CD4-positive, alpha-beta T cell treated with Interleukin-17A for 1 hour (primary cell): ENCODE measurements at places on chromosomes 12 and 14.

GRCh38 chr12:105993766-105994555 is 144.8 kb downstream of the NUAK1 start:
- no peak for DNase-seq

- no peak for DNase-seq
These were observed 337.8 kb upstream of the DIO2 start for GRCh38 chr14:80549141-80549540.

DNA sequence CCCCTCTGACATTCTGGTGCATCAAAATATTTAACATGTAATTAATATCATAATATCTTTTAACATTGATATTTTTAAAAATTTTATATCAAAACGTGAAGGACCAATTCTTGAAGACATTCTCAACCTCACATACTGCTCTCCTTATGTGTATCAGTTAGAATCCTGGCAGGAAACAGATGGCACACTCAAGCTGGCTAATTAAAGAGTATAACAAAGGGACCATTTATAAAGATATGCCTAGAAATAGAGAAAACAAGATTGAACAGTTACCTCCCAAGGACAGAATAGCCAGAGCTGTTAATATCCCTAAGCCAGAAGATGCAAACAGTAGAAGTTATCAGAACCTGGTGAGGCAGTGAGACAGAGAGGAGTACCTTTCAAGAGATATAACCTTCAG is 368.7 kb downstream of the NELL2 start:
- DNase-seq, result no peak

- no peak for DNase-seq
These were observed 52.8 kb downstream of the KCNK13 start for GRCh38 chr14:90114554-90114953.

DNA sequence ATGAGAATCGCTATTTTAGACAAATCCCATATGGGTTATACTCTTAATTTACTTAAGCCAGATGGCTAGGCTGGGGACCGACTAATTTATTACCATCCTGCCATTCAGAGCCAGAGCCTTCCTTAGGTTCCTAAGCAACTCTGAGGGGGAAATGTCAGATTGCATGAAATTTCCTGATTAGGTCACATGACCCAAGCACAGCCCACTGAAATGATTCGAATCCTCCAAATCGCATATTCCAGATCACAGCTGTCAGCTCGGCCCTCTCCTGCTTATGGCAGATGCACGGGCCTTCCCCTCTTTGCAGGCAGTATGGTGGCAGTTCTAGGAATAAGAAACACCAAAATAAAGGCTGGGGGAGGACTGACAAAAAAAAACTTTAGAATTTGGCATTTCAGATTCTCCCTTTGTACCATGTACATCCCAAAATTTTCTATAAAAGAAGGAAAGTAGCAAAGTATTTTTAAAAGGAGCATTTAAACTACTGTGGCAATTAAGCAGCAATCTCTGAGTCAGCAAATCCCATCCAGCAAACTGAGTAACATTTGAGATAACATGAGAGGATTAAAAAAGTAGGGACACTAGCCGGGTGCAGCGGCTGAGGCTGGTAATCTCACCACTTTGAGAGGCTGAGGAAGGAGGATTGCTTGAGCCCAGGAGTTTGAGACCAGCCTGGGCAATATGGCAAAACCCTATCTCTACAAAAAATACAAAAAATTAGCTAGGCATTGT is 30.5 kb upstream of the NUDT4 start:
- DNase-seq, result no peak

DNA sequence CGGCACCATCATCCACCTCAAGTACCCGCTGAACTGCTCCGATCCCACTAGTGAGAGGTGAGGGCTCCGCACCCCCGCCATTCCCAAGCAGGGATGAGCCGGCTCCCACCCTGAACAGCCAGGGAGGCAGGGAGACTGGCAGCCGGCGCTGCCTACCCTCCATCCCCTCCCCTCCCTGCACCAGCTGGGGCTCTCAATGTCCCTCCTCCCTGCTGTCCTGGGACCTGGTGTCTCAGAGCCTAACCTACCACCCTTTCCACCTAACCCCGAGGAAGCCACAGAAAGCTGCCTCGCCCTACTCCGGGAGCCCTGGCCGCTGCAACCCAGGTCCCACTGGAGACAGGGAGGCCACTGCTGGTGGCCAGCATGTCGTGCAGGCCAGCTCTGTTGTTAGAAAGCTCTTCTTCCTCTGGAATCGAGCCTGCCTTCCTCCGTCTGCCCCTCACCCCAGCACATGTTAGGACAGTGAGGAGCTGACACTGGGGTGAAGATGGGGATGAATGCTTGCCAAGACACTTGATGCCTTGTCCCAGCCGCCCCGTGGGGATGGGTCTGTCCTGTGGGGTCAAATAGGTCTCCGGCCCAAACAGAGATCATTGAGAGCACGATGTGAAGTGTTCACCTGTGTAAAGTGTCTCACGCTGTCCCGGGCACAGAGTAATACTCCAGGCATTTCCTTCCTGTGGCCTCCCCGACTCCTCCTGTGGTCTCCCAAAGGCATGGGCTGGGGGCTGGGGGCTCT is 1.1 kb downstream of the PTPN6 start:
- peak; percentile 31 for DNase-seq

DNA sequence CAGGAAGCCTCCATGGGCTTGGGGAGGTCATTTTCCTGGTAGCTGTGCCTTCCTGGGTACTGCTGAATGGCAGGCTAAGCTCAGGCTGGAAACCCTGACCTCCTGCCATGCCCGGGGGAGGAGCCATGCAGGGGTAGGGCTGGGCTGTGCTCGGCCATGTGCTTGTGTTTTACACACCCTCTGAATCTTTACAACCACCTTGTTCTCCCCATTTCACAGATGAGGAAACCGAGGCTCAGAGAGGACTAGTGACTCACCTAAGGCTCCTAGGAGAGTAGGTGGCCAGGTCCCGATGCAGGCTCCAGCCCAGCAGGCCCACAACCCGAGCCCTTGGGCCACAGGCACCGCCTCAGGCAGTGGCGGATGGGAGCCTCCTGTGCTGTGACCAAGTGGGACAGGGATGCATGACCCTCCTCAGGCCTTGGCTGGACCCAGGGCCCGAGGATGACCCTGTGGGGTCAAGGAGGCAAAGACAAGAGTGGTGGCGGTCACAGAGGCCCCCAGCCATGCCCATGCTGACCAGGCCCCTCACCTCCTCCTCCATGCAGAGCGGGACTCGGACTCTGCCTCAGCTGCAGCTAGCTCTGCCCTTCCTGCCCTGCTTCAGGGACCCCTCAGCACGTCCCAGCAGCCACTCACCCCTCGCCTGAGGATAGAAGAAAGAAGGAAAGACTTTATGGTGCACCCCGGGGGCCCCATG is 136.1 kb downstream of the CALM1 start:
- no peak for DNase-seq

DNA sequence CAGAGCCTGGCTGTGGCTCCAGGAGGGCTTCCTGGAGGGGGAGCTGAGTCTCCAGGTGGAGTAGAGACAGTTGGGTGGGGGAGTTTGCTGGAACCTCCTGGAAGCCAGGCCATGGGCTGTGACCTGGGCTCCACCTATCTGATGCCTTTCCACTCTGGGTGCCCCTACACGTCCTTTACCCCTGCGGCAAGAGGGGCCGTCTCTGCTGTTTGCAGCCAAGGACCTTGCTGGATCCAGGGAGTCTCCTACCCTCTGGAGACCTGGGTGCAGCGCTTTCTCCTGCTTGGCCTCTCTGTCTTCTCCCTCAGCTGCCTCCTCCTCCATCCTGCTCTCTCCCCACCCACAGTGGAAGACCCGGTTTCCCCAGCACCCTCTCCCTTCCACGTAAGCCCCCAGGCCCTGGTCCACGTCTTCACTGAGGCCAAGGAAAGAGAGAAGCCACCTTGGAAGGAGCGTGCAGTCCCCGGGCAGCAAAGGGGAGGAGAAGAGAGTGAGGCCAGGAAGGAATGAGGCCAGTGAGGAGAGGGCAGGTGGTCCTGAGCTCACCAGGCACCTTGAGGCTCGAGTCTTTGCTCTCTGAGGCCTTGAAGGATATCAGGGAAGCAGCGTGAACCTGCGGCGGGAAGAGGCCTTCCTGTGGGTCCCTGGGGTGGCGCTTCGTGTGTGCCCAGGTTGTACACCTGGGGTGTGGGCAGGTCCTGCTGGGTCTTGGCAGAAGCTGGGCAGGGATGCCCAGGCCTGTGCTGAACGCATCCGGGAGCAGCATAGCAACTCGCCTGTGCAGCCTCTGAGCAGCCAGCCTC is 294.3 kb upstream of the RTL1 start:
- no peak for DNase-seq

GRCh38 chr12:107917912-107918800 is 143.7 kb downstream of the ASCL4 start:
- DNase-seq, result no peak

- no peak for DNase-seq
These were observed 174.5 kb downstream of the ETNK1 start for GRCh38 chr12:22799503-22799902.
